Stimulated activated naive B cell treated with anti-CD40 and anti-IgM and Interleukin-4, amounts not matched to agents 10 μg/mL and 1 μg/mL and 100 μg/mL, for 72 hours (primary cell): ENCODE measurements at places on chromosomes 4 and X.

GRCh38 chr4:145531223-145531622, 49.6 kb downstream of the SMAD1 start:
- no peak overlapping the region for H3K4me3 ChIP-seq
- no peaks in the 10 kb centered on the region for H3K36me3 ChIP-seq
- H3K4me1 ChIP-seq: no peaks in the 10 kb centered on the region
- H3K27me3 ChIP-seq: no peaks in the 10 kb centered on the region
- H3K27ac ChIP-seq: no peak overlapping the region

GRCh38 chrX:19225909-19226308, 103.6 kb upstream of the ADGRG2 start:
- no peaks in the 10 kb centered on the region for H3K27me3 ChIP-seq
- H3K4me3 ChIP-seq: no peak overlapping the region
- no peaks in the 10 kb centered on the region for H3K36me3 ChIP-seq
- no peaks in the 10 kb centered on the region for H3K4me1 ChIP-seq
- DNase-seq: no peak

- no peaks in the 10 kb centered on the region for H3K27me3 ChIP-seq
- H3K4me1 ChIP-seq: peaks cover 9% of the 10 kb centered on the region
- H3K36me3 ChIP-seq: peaks cover 3% of the 10 kb centered on the region
- peak; percentile 11 for DNase-seq
Observed at GRCh38 chr4:171334549-171334948, 478.7 kb upstream of the GALNTL6 start.

DNA sequence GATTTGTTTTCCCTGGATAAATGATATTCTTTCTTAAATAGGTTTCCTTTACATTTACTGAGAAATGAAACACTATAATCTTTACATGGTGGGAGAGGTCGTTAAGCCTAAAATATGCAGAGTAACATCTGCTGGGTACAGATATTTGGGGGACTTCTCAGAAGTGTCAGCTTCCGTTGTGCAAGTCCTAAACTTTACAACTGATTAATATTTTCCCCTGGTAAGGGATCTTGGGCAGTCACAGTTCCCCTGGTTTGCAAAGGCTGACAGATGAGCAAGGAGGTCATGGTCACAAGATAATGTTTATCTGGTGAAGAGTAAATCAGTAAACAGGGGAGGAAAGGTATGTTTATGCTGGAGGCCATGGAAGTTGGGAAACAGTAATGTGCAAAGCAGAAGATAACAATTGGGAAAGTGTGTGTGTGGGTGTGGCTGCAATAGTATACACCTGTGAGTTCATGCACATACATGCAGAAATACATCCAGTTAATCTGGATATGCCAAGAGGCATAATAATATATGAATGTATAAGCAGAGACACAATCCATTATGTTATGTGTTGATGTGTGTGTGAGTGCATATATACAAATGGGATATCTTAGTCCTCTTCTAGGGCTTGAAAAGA, 508.2 kb upstream of the FAM241A start:
- H3K36me3 ChIP-seq: no peaks in the 10 kb centered on the region
- no peak overlapping the region for H3K4me3 ChIP-seq
- no peak for DNase-seq
- no peaks in the 10 kb centered on the region for H3K4me1 ChIP-seq

DNA sequence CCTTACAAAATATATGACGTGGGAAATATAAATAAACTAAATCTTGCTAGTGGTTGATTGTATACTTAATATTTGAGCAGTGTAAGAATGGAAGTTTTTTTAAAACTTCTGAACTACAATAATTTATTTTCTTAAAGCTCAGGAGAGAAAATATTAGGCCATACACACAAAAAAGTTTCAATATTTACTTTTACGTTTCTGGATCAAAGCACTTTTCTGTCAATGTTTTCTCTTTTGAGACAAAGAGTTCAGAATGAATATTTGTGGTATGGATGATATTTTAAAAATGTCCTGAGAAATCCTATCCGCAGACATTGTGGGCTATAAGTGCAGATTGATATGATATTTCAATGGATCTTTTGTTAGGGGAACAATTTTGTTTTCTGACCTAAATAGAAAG, 109.9 kb downstream of the TLL1 start:
- H3K4me3 ChIP-seq: no peak overlapping the region
- no peaks in the 10 kb centered on the region for H3K4me1 ChIP-seq
- DNase-seq: no peak
- H3K36me3 ChIP-seq: no peaks in the 10 kb centered on the region
- no peak overlapping the region for H3K27ac ChIP-seq
- H3K27me3 ChIP-seq: no peaks in the 10 kb centered on the region

DNA sequence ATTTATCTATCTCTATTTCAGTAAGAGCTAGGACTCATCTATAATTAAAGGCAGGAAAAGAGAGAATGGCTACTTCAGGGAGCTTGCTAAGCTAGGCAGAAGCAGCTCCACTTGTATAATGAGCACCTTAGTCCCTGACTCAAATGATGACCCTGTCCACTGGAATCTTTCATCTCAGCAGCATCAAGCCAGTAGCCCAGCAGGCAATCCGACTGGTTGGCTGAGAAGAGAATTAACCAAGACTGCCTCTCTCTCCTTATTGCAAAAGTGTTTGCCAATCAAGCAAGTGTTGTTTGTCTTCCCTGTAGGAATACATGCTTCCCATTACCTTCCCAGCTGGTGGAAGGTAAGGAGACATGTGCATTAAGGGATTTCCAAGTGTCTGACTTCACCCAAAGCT, 3.9 kb upstream of the SPOCK3 start:
- H3K4me1 ChIP-seq: peaks cover 10% of the 10 kb centered on the region
- H3K36me3 ChIP-seq: no peaks in the 10 kb centered on the region
- DNase-seq: no peak
- no peak overlapping the region for H3K27ac ChIP-seq

- H3K27me3 ChIP-seq: no peaks in the 10 kb centered on the region
- H3K36me3 ChIP-seq: no peaks in the 10 kb centered on the region
- no peaks in the 10 kb centered on the region for H3K4me1 ChIP-seq
- H3K4me3 ChIP-seq: no peak overlapping the region
- H3K27ac ChIP-seq: no peak overlapping the region
Observed at GRCh38 chrX:68490644-68491043, 8.2 kb upstream of the YIPF6 start.

DNA sequence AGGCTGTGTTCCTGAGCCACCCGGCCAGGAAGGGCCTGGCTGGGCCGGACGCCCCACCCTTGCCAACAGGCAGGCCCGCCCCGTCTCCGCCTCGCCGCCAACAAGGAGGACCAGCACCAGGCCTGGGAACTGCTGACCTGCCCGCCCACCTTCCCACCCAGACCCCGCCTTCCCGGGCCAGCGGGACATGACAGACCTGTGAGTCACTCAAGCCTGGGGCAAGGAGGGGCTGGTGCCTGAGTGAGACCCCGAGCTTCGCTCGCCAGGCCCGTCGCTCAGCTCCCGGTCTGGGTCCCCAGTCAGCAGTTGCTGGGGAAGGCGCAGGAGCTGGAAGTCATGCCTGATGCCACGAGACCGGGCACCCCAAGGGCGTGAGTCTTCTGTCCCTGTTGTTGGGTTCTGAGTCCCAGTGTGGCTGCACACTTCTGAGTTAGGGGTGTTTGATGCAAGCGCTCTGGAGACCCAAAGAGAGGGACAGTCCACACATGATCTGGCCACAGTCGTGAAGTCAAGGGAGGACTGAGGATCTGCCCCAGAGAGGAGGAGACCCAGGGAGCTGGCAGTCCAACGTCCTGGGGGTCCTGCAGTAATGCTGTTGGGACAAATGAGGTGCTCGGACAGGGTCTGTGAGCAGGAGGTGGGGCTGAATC, at the start of gene DNASE1L1:
Gene DNASE1L1 (minus strand): TSS at position 33 of the 650 bp plus-strand sequence. CDS start 3,686 bp downstream, outside the sequence.
- no peaks in the 10 kb centered on the region for H3K27me3 ChIP-seq
- peaks cover 40% of the 10 kb centered on the region for H3K4me1 ChIP-seq
- H3K4me3 ChIP-seq: peak within 1 kb of the TSS; percentile 83

- peaks cover under 1% of the 10 kb centered on the region for H3K36me3 ChIP-seq
- no peak for DNase-seq
- no peak overlapping the region for H3K4me3 ChIP-seq
Observed at GRCh38 chr4:109440948-109441347, 7.3 kb downstream of the SEC24B start.

DNA sequence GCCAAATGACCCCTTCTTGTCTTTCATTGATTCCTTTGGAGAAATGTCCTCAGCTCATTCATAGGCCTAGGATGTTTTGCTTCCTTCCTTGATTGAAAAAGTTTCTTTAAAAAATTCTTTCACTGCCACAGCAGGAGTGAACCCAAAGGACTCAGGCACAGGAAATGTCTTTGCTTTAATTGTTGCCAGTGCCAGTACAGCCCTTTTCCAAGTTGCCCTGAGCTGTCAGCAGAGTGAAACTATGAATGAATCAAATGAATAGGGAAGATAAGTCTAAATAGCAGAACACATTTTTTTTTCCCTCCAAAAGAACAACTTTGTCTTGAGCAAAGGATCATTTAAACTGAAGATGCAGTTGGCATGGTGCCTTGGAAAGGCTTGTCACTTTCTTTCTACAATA, 63.8 kb upstream of the SLC4A4 start:
- H3K36me3 ChIP-seq: peaks cover 2% of the 10 kb centered on the region
- DNase-seq: no peak
- no peak overlapping the region for H3K27ac ChIP-seq

DNA sequence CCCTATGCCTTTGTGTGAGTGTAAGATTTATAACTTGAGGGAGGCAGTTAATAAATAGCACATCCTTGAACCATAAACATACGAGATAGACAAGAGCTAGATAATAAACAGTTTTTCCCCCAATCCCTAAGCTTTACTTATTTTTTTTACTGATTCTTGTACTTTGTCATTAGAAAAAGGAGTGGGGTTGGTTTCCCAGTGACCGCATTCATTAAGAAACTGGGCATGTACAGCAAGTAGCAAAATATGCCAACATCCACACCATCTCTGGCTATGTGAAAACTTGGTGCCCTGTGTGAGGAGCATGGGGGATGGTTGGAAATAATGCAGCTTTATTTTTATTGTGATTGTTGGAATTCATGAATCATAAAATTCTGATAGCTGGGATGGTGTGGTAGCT, 176.2 kb downstream of the CBR4 start:
- H3K36me3 ChIP-seq: peaks cover 17% of the 10 kb centered on the region
- no peak for DNase-seq
- H3K27ac ChIP-seq: no peak overlapping the region
- H3K27me3 ChIP-seq: peaks cover 47% of the 10 kb centered on the region
- H3K4me1 ChIP-seq: peaks cover 14% of the 10 kb centered on the region

GRCh38 chrX:16671005-16671404, 21.0 kb downstream of the S100G start:
- no peaks in the 10 kb centered on the region for H3K27me3 ChIP-seq
- H3K27ac ChIP-seq: no peak overlapping the region
- H3K4me3 ChIP-seq: no peak overlapping the region
- H3K4me1 ChIP-seq: no peaks in the 10 kb centered on the region
- peaks cover 11% of the 10 kb centered on the region for H3K36me3 ChIP-seq
